NCI-H1105 (cell line): ENCODE measurements at places on chromosomes 3 and 15.

DNA sequence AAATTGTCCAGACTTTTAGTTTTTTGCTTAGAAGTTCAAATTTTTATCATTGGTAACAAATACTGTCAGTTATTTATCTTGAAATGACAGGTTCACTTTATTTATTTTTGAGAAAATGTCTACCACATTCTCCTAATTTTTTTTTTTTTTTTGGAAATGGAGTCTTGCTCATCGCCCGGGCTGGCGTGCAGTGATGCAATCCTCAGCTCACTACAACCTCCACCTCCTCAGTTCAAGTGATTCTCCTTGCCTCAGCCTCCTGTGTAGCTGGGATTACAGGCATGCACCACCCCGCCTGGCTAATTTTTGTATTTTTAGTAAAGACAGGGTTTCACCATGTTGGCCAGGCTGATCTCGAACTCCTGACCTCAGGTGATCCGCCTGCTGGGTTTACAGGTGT, 16.1 kb upstream of the EBLN2 start:
- no peak for DNase-seq

DNA sequence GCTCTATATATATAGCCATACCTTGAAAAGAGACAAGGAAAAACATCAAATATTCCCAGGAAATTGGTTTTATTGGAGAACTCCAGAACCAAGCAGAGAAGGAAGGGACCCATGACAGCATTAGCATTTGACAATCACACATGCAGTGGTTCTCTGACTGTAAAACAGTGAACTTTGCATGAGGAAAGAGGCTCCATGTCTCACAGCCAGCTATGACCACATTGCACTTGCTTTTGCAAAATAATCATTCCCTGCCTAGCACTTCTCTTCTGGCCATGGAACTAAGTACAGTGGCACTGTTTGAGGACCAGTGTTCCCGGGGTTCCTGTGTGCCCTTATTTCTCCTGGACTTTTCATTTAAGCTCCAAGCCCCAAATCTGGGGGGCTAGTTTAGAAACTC, 85.5 kb downstream of the TGFBR2 start:
- no peak for DNase-seq

GRCh38 chr3:89368846-89369245, 261.4 kb downstream of the EPHA3 start:
- no peak for DNase-seq

DNA sequence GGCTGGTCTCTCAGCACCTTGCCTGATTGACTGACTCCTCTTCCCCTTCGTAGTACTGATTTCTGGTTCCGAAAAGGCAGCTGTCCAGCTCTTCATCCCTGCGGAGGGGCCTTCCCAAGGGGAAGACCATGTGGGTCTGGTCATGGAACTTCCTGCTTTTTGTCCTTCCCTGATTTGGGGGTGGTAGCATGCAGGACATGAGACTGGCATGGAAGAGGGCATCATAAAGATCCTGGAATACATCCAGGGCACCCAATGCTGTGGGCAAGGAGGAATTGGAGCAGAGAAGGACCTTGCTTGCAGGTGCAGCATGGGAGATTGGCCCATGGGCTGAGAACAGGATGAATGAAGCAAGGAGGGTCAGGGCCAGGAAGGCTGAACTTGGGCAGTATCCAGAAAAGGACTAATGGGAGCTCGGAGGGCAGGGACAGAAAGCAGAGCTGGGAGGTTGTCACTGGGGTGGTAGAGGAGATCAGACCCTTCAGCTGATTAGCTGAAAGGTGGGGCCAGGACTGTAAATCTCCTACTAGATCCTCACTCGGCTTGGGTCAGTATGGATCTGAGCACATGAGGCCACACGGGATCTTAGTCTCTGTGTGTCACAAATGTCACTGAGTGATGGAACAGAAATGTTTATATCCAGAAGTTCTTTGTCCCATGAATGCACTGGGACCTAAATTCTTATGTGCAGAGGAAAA, 59.5 kb downstream of the AMOTL2 start:
- no peak for DNase-seq

DNA sequence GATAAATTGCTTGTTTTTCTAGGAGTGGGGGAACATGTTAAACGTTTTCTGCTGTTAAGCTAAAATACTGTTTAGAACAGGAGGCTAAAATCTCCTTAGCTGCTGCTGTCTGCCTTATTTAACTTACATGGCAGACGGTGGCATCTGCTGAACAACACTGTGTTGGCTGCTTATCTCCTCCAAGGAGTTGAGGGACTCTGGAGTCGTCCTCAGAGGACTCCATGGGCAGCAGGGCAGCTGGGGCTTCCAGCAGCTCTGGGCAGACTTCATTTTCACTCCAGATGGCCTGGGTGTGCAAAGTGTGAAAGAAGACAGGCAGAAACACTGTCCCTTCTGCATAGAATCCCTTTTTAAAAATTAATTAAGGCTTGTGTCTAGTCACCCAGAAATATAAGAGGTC, 52.9 kb upstream of the NUDT16 start:
- no peak for DNase-seq

DNA sequence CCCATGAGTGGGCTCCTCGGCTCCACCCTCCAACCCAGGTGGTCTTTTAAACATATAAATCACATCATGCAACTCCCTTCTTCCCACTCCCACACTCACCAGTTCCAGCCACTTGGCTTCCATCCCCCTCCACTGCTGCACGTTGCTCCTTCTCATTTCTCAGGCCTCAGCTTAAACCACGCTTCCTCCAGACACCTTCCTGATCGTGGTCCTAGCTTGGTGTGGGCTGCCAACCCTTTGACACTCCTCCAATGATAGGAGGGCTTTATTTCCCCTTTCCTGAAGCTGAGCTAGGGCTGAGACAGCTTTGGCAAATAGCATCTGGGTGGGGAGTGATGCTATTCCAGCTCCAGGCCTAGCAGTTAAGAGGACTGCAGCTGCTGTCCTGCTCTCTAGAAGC, 130.1 kb downstream of the SRGAP3 start:
- DNase-seq: no peak
